Esophagus squamous epithelium (tissue), 5 donors: ENCODE measurements at places on chromosomes 5 and 9.

DNA sequence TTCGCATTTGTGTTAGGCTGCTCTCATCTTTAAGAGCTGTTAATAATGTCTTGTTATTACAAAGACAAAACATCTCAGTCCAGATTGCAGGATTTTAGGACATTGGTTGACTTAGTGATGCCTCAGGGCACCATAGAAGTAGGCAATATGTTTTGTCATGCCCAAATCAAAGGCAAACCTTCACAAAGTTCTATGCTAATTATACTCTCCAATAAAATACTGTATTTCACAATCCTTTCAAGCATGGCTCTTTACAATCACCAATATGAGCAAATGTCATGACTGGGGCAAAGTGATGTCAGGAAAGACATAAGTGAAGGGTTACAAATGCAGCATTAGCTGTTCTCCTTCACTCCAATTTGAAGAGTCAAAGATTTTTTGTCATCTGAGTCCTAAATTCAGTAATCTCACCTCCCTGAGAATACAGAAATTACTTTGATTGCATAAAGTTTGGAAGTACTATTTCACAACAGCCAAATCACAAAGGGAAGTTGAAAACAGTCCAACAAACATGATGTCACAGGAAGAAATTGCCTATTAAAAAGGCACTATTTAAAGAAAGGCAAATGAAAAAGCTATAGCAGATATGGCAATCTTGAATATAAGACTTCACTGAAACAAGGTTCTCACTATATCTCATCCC is 303.2 kb downstream of the PRR16 start:
- DNase-seq = no peak

DNA sequence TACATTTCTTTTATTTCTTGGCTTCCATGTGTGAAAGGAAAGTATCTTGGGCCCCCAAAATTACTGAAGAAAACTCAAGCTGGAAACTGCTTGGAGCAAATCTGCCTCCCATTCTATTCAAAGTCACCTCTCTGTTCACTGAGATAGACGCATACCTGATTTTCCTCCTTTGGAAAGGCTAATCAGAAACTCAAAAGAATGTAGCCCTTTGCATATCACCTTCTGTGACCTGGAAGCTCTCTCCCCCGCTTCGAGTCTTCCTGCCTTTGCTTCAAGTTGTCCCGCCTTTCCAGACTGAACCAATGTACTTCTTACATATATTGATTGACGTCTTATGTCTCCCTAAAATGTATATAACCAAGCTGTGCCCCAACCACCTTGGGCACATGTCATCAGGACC is 5.0 kb upstream of the RXFP3 start:
- DNase-seq = no peak

- DNase-seq = no peak
These were observed 566.0 kb upstream of the CDH18 start for GRCh38 chr5:20554001-20554400.

DNA sequence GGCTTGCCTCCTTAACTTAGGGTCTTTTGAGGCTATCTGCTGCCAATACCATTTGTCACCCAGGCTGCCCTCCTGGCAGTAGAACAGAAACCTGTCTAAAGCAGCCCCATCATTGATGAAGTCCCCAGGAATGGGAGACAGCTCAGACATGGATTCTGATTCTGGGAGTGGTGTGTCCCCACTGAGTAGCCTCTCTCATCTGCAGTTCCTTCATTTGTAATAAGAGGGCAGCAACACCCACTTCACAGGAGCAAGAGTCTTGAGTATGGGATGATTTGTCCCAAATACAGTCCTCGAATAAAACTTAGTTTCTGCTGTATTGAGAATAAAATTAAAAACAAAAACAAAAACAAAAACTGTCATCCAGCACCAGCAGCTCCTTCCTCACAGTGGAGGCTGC is 167.6 kb downstream of the ASTN2 start:
- DNase-seq = no peak
